ENCODE measurements at places on chromosomes 3 and 15.

- no peak for DNase-seq
Measured at GRCh38 chr3:89964347-89964746, 856.9 kb downstream of the EPHA3 start.

DNA sequence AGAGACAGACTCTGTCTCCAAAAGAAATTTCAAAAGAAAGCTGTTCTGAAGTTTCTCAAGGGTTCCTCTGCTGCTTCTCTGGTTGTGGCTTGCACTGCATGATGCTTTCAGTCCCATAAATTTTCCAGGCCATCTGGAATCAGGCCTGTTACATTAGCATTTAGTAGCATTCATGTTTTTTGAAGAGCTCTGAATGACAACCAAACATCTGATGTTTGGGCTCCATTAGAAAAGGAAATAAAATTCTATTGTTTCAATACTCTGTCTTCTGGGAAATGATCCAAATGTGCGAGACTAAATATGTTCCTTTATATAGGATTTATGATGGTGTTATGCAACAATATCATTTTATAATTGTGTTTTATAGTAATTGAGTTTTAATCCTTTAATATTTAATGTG, 455.8 kb downstream of the GABRG3 start:
- DNase-seq: no peak

- DNase-seq: no peak
Measured at GRCh38 chr15:100949691-100950090, 30.5 kb downstream of the LRRK1 start.

GRCh38 chr15:66096688-66097058, 156.9 kb downstream of the MEGF11 start:
- DNase-seq: no peak

DNA sequence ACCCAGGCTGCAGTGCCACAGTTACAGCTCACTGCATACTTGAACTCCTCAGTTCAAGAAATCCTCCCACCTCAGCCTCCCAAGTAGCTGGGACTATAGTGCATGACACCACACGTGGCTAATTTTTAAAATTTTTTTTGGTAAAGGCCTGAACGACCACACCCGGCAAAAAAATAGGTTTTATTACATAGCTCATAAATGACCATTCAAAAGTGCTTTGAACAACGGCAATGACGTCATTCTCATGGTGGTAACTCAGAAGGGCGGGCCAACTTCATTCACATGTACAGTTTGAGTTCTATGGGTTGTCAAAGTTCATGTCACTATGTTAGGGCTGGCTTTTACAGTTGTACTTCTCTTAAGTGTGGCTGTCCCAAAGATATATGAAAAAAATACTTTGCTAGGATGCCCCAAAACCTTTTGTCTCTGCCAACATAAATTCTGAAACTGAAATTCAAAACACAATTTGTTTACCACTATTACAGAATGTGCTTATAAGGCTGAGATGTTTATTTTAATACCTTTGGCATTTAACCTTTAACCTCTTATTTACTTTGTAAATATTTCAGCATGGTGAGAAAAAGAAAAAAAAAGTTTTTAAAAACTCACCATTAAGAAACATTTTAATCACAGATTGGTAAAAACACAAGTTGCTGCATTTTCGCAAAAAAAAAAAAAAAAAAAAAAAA, 6.2 kb downstream of the MYO1E start:
- no peak for DNase-seq

GRCh38 chr15:70170096-70170699, 72.5 kb upstream of the TLE3 start:
- no peak for DNase-seq

Measured in stimulated activated CD8-positive, alpha-beta memory T cell treated with anti-CD3 and anti-CD28 coated beads, Interleukin-7, amount 100 ng/mL, for 48 hours (primary cell).